AG20443 (cell line): ENCODE measurements at places on chromosomes 6 and 20.

GRCh38 chr6:111469543-111469942, 13.5 kb downstream of the REV3L start:
- DNase-seq, result no peak

- no peak for DNase-seq
These were observed 243.7 kb upstream of the SOX4 start for GRCh38 chr6:21349834-21350233.

- DNase-seq, result no peak
These were observed 328.5 kb upstream of the PRDM1 start for GRCh38 chr6:105757512-105758200.

DNA sequence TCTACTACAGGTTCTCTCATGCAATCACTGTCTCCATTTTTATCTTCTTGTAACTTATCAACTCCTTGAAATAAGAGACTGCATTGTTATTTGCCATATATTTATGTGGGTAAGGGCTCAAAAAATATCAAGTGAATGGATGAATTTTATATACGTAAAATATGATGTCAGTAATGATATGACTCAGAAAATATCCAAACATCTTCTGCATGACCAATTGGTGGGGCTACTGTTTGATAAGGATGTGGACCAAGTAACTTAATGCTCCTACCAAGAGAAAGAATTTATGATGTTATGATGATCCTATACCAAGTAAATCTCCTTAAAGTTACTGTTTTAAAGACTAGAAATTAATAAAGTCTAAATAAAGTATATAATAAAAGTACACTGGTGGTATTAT, 103.7 kb downstream of the OGFRL1 start:
- no peak for DNase-seq

GRCh38 chr6:33015798-33016197, 6.4 kb upstream of the HLA-DOA start:
- DNase-seq, result no peak

DNA sequence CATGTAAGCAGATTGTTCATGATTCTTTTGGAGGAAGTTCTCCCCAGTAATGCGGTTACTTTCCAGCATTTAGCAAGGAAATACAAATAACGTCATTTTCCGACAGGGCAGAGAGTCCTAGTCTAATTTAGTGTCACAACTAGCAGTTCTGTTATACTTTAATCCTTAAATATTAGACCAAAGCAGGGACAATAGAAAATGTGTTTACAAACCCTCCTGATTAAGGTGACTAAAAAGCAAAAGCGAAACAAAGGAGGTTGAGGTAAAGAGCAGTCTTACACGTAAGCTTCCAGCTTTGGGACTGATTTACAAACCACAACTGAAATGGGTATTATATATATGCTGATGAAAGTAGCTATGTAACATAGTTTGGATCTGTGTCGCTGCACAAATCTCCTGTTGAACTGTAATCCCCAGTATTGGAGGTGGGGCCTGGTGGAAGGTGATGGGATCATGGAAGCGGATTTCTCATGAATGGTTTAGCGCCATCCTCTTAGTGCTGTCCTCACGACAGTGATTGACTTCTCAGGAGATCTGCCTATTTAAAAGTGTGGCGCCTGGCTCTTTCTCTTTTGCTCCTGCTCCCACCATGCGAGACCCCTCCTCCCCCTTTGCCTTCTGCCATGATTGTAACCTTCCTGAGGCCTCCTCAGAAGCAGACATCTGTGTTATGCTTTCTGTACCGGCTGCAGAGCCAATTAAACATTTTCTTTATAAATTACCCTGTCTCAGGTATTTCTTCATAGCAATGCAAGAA, 81.9 kb downstream of the PLCB1 start:
- no peak for DNase-seq
